ENCODE measurements at places on chromosomes 16 and 17.
A peak's percentile ranks its signal among the peaks of the same experiment; 100 is the strongest.

- no peak for DNase-seq
Observed at GRCh38 chr16:243348-243747, 8.7 kb downstream of the FAM234A start.

DNA sequence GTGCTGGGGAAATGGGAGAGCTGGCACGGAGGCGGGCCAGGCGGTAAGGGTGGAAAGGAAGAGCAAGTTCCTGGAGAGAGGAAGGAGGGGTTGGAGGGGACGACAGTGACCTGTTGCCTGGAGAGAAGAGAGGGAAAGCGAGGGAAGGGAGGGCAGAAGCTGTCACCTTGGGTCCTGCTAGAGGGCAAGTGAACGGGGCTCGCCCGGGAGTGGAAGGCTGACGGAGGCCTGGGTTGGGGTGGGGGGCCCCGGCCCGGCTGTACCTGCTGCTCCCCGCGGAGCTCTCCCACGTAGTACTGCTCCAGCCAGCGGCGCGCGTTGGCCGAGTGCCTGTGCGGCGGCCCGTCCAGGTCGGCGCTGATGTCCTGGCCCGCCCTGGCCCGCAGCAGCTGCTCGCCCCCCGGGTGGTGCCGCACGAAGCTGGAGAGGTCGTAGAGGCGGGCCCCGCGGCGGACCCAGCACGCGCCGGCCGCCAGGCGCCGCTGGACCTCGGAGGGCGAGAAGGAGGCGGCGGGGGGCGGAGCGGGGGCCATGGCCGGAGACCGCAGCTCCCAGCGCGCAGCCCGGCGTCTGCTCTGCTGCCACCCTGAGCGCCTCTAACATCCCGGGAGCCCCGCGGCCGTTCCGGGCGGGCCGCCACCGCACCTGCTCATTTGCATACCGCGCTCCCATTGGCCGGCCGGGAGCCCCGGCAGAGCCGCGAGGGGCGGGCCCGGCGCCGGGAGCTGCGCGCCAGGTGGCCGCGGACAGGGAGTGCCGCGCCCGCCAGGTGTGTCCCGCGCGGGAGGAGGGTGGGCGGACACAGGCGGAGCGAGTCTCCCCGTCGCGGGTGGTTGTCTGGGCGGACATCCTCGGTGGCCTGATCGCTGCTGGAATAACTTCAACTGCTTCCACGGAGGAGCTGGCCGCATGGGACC, at the start of gene FA2H:
FA2H (minus strand) TSS at position 598 of the 917 bp plus-strand sequence; CDS start at position 533, 65 bp downstream.
- DNase-seq: peak; percentile 97

- peak; percentile 79 for DNase-seq
Observed at GRCh38 chr16:2473999-2474876, 689 bp upstream of the TBC1D24 start.

GRCh38 chr17:58755577-58756245, at the start of gene PPM1E:
Gene PPM1E, plus strand, starts transcription at chr17:58755854.
- DNase-seq: peak; percentile 98

GRCh38 chr17:48878920-48879898, 13.4 kb upstream of the ATP5MC1 start:
- peak; percentile 87 for DNase-seq
